ENCODE measurements at places on chromosomes 7 and 10.

- peak; percentile 93 for ATAC-seq
Observed at GRCh38 chr10:117375360-117376178, at the start of gene PDZD8. Gene PDZD8, minus strand, starts transcription at chr10:117375440. Its CDS starts 213 bp downstream, at chr10:117375227.

DNA sequence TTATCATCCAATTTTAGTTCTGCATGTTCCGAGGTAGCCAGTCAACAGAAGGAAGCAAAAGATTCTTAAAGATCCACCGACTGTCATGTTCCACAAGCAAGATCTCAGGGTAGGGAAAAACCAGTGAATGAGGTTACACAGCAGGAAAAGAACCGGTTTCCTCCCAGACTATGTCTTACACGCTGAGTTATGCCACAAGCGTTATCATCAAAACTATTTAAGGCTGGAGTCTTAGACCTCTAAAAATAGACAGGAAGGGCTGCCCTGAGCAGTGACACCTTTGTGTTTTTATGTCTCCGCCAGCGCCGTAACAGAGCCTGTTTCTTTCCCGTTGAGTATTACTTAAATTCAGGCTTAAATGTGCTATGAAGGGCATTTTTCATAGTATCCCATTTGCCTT, 48.3 kb downstream of the PROSER2 start:
- ATAC-seq: no peak

DNA sequence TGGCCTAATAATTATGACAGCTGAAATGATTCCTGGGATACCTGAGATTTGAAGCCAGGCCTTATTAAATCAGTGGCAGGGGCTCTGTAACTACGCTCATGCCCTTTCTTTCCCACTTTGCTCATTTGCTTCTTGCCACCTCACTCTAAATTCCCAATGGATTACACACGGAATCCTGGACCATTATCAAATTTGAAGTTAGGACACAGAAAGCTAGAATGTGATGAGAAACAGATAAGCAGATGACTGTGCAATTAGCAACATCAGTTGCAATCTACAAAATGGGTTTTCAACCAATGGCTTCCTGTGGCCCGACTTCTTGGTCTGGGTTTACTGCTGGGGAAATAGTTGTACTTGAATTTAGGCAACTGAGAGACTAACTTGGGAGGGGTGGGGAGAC, 374.3 kb downstream of the INHBA start:
- no peak for ATAC-seq

- ATAC-seq: no peak
Observed at GRCh38 chr7:88276605-88277153, 30.0 kb downstream of the STEAP4 start.

GRCh38 chr10:127345231-127345965, 149.0 kb upstream of the INSYN2A start:
- no peak for ATAC-seq

- ATAC-seq: no peak
Observed at GRCh38 chr7:100745184-100745583, 11.8 kb downstream of the ZAN start.

- ATAC-seq: no peak
Observed at GRCh38 chr7:46480619-46481018, 559.5 kb upstream of the IGFBP3 start.

- ATAC-seq: no peak
Observed at GRCh38 chr7:69937097-69937496, 338.8 kb downstream of the AUTS2 start.
